ENCODE measurements at places on chromosomes 6 and 20.

DNA sequence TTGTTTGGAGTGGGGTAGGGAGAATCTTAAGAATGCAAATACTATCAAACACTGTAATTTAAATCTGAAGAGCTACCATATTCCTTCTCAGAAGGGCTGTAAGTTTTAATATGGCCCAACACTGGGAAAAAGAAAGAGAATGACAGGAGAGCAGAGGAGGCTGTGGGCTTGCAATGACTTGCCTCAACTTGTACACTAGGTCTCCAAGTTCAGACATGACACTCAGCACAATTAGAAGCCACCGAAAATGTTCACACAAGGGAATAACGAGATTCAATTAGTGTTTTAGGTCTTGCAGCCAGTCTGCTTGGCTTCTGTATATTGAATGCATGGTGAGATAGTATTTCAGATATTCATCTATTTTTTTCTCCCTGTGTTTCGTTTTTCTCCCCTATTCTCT is 89.4 kb downstream of the HS3ST5 start:
- DNase-seq: no peak

DNA sequence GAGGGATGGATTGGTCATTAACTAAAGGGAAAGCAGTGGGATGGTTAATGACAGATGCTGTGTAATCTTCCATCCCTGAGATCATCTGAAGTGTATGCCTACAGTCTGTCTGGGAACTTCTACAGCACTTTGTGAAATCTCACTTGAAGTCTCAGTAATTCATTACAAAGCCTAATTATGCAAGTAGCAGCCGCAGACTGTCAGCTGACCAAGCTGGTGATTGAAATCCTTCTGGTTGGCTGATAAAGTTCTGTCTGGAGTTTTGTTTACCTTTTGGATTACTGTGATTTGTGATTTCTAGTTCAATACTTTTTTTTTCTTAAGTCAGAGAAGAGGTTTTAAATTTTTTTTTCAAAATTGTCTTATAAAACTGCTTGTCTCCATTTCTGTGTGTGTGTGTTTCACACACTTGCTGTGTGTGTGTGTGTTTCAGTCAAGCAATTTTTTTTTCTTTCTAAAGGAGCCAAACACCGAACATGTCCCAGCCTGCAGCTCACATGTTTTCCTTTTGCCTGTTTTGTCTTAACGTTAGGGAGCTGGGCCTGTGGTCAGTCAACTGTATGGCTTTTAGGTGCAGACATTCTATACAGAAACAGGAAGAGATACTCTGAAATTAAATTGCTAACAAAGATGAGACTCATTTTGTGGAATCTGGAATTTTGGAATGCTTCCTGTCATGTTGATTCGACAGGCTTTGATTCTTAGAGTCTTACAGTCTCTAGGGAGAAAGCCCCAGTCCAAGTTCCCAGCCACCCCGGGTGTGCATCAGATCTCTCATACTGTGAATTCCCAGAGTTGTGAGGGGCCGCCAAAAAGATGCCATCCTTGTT is 28.5 kb upstream of the ADGRF4 start:
- DNase-seq: no peak

- DNase-seq: no peak
Observed at GRCh38 chr6:21826023-21826422, 232.5 kb downstream of the SOX4 start.

DNA sequence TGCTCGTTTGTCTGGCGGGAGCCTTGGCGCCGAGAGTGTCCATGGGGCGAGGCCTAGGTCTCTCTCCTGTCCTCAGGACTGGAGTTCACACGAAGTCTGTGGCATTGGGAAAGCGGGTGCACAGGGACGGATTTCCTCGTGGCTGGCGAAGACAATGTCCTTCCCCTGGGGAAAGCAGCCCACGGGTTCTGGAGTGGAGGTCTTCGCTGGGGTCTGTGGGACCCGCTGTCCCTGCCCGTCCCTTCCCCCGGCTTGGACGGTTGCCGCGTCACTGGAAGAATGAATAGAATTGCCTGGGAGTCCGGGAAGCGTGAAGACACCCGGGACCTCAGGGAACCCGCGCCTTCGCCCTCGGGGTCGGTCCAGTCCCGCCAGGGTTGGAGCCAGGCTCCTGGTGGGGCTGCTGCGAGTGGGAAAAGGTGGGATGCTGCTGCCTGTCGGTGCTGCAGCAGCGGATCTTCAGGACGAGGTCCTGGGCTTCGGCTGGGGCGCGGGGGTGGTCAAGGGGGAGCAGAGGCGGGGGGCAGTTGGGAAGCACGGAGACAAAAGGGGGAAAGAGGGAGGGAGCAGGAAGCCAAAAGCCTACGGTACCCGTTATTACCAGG is 441.8 kb upstream of the DEFB115 start:
- DNase-seq: no peak

DNA sequence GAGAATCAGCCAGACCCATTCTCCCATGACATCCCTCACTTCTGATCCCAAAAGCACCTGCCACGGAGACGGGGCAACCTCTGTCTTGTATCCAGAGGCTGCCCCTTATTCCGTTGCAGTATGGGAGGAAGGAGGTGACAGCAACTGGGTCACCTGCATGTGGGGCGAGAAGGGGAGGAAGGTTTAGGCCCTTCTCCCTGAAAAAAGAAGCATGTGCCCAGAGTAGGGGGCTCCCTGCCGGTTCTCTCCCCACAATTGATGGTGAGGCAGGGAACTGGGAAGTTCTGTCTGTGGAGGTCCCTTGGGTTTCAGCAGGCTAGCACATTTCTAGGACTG is 49.3 kb upstream of the FANCE start:
- no peak for DNase-seq

- no peak for DNase-seq
Observed at GRCh38 chr6:119170447-119171087, 92.1 kb upstream of the FAM184A start.
